T-helper 1 cell (primary cell): ENCODE measurements at places on chromosomes 3 and 15.

- no peak for DNase-seq
Observed at GRCh38 chr3:144058713-144059112, 87.1 kb downstream of the DIPK2A start.

- no peak for DNase-seq
Observed at GRCh38 chr3:152376351-152377183, 107.8 kb downstream of the MBNL1 start.

- no peak for DNase-seq
Observed at GRCh38 chr3:127445581-127446343, 144.8 kb downstream of the TPRA1 start.

DNA sequence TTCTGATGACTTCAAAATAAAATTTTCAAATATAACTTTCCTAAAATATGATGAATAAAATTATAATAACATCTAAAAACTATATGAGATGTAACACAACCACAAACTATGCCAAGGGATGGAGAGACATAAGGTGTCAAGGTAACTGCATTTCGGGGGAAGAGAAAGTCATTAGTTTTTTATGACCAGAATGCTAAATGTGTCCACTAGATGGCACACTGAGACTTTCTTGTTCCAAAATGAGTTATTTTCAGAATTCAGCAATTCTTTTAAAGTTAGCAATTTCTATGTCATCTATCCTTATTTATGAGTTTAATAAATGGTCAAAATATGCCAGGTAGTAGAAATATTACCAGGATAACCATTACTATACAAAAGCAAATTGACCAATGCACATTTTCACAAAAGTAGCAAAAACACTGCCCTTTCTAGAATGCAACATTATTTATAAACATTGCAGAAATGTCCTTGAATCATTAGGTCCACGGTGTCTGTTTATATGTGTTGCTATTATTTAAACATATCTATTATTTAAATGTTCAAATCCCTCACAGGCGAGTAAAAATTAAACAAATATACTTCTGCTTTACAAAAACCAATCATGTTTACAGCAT is 374.2 kb downstream of the PLCL2 start:
- DNase-seq = no peak

- DNase-seq = no peak
Observed at GRCh38 chr3:42505128-42505848, 2.8 kb downstream of the VIPR1 start.

- no peak for DNase-seq
Observed at GRCh38 chr3:46471371-46471914, 6.7 kb upstream of the LTF start.

- no peak for DNase-seq
Observed at GRCh38 chr3:42090973-42091731, at the start of gene TRAK1. Gene TRAK1 (plus strand): TSS chr3:42091357. CDS start chr3:42091470, 113 bp downstream.
